Ovary (tissue), 10 donors: ENCODE measurements at places on chromosomes 11 and 22. TPM values are rescaled to one million over a fixed set of nuclear protein-coding genes. Genes with fewer than 3 reads are reported as not detected.

Gene MOV10L1
- 1.6 TPM for total RNA-seq

- H3K27me3 ChIP-seq: no peaks in the 10 kb centered on the region
- DNase-seq: no peak
- no peak overlapping the region for H3K27ac ChIP-seq
- H3K4me1 ChIP-seq: no peaks in the 10 kb centered on the region
- H3K4me3 ChIP-seq: no peak overlapping the region
- no peaks in the 10 kb centered on the region for H3K36me3 ChIP-seq
Measured at GRCh38 chr11:120798854-120799253, 225.0 kb upstream of the TBCEL start.

Gene INPPL1
- 132 TPM for total RNA-seq

Gene SLC15A3
- total RNA-seq: 55.8 TPM

DNA sequence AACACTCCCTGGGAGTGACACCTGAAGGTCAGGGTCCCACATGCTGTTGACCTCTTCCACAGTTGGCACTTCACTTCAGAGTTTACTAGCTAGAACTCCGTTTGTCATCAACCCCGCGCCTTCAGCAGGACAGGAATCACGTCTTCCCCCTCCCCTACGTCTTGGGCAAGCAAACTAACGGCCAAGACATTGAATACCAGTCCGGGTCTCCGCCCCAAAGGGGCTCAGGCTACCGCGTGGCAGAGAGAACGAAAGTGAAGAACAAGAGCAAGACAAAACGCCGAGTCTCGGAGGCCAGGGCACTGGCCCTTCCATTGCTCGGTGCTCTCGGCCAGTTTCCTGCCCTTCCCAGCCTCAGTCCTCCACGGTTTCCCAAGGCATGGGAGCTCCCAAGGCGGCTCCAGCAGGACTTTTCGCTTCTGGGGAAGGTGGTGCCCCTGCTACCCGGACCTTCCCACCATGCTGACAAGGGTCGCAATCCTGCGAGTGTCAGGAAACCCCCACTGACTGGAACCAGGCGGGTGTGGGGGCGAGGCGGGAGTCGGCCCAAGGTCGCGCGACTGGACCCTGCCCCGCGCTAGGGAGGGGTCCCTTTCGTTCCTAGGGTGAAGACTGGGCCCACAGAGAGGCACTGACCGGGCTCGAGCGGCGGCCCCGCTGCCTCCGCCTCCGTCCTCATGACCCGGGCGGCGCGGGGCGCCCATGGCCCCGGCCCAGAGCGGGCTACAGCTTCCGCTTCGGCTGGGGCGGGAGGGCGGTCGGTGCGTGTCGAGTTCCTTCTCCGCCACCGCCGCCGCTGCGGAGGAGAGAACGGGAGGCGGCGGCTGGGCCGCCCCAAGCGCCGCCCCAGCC is at the start of gene GUCD1:
GUCD1 (minus strand) TSS at position 826 of the 852 bp plus-strand sequence; CDS start at position 679, 147 bp downstream.
- peak within 1 kb of the TSS; percentile 90 for H3K4me3 ChIP-seq
- peaks cover 12% of the 10 kb centered on the region for H3K4me1 ChIP-seq
- DNase-seq: no peak
- peak within 1 kb of the TSS; percentile 92 for H3K27ac ChIP-seq
- no peaks in the 10 kb centered on the region for H3K27me3 ChIP-seq
- no peaks in the 10 kb centered on the region for H3K36me3 ChIP-seq

DNA sequence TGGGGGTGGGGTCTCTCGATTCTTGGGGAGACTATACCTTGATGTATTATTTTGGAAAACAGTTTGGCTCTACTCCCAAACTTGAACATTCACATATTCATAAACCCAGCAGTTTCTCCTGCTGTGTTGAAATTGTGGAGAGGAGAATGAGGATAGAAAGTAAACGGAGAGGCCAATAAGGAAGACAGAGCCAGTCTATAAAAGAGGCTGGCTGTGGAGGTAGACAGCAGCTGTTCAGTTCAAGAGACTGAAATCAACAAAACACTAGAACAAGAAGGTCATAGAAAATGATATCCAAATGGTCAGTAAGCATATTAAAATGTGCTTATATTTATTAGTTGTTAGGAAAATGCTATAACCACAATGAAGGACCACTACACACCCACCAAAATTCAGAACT is 1.9 kb upstream of the MOGAT2 start:
- no peak overlapping the region for H3K4me3 ChIP-seq
- no peaks in the 10 kb centered on the region for H3K27me3 ChIP-seq
- H3K27ac ChIP-seq: no peak overlapping the region
- H3K4me1 ChIP-seq: no peaks in the 10 kb centered on the region
- H3K36me3 ChIP-seq: no peaks in the 10 kb centered on the region
- DNase-seq: no peak

GRCh38 chr11:75230621-75231020 is 10.0 kb upstream of the TPBGL start:
- no peaks in the 10 kb centered on the region for H3K36me3 ChIP-seq
- H3K27ac ChIP-seq: no peak overlapping the region
- no peaks in the 10 kb centered on the region for H3K4me1 ChIP-seq

GRCh38 chr22:45446216-45446615 is 32.7 kb downstream of the RIBC2 start:
- no peaks in the 10 kb centered on the region for H3K36me3 ChIP-seq
- DNase-seq: no peak
- H3K27ac ChIP-seq: no peak overlapping the region
- H3K4me1 ChIP-seq: peaks cover 2% of the 10 kb centered on the region

DNA sequence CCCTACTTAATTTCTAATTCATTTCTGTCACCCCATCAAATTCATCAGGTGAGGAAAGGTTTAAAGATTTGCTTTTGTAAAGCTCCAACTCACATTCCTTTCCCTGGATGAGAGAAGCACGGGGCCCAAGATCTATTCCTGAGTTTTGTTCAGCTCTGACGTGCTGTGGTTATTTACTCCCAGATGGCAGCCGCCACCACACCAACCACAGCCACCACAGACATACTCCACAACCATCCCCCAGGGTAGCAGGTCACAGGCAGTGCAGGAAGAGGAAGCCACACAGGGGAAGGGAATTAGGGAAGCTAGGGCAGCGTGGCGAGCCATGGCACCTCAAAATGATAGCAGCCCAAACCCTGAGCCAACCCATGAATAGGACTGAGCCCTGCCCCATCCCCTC is 63.5 kb upstream of the CSNK2A3 start:
- H3K4me1 ChIP-seq: peaks cover 13% of the 10 kb centered on the region
- no peaks in the 10 kb centered on the region for H3K27me3 ChIP-seq
- no peaks in the 10 kb centered on the region for H3K36me3 ChIP-seq
- peak overlapping the region; percentile 47 for H3K27ac ChIP-seq
- no peak overlapping the region for H3K4me3 ChIP-seq
